Activated naive CD4-positive, alpha-beta T cell treated with anti-CD3 and anti-CD28 coated beads, Interleukin-2, amount 50 U/mL, for 72 hours (primary cell): ENCODE measurements at places on chromosomes 2 and 18.

DNA sequence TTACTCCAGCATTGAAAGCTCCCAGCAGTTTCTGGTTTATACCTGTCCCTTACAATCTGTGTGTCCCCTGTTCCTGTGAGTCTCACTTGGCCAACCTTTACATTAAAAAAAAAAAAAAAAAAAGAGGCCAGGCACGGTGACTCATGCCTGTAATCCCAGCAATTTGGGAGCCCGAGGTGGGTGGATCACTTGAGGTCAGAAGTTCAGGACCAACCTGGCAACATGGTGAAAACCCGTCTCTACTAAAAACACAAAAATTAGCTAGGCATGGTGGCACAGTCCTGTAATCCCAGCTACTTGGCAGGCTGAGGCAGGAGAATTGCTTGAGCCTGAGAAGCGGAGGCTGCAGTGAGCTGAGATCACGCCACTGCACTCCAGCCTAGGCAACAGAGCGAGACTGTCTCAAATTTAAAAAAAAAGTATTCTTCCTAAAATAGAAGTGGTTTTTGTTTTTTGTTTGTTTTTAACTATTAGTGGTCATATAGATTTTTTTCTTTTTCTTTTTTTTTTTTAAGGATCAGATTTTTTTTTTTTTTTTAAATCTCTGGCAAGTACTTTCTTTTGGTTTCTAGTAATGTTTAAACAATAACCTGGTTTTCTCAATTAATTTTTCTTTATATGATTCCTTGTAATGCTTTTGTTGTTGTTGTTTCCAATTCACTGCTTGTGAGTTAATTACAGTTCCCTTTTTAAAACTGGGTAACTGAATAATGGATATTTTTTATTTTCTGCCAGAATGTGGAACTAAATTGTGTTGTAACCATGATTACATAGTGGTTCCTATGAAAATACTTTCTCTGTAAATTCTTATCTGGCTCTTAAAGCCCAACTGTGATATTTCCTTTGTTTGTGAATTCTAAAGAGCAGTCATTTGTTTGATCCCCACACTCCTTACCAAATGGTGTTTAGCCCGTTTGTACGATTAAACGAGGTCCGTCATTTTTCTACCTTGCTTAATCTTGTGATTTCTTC, 116.8 kb downstream of the CTAGE1 start:
- no peak for DNase-seq

DNA sequence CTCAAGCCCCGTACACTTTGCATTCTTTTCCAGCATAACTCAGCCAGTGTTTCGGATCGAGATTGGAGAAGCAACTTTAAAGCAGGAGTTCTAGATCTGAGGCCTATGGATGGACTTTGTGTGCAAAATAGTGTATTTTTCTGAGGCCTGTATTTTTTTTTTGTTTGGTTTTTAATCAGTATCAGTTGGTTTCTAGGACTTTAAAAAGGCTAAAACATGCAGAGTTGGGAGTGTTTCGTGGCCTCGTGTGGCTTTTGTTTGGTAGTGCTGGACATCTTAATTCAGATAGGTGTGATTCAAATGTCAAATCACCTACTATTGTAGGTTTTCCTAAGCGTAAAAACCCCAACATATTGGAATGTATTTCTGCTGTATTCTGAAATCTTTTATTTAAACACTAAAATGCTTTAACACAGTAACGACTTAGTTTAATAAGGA, 282 bp upstream of the PUS10 start:
- DNase-seq: no peak

GRCh38 chr2:176076796-176077195, 7.0 kb downstream of the EVX2 start:
- DNase-seq: no peak

GRCh38 chr2:61229936-61230335, 67.9 kb downstream of the C2orf74 start:
- no peak for DNase-seq

GRCh38 chr2:46239175-46239846, 57.9 kb upstream of the EPAS1 start:
- DNase-seq: no peak

- DNase-seq: no peak
These were observed 32.1 kb upstream of the SIGLEC15 start for GRCh38 chr18:45793264-45793965.

- no peak for DNase-seq
These were observed 351.7 kb downstream of the RAD51AP2 start for GRCh38 chr2:17166506-17166905.

GRCh38 chr2:47227532-47228279, 72.6 kb upstream of the STPG4 start:
- no peak for DNase-seq

DNA sequence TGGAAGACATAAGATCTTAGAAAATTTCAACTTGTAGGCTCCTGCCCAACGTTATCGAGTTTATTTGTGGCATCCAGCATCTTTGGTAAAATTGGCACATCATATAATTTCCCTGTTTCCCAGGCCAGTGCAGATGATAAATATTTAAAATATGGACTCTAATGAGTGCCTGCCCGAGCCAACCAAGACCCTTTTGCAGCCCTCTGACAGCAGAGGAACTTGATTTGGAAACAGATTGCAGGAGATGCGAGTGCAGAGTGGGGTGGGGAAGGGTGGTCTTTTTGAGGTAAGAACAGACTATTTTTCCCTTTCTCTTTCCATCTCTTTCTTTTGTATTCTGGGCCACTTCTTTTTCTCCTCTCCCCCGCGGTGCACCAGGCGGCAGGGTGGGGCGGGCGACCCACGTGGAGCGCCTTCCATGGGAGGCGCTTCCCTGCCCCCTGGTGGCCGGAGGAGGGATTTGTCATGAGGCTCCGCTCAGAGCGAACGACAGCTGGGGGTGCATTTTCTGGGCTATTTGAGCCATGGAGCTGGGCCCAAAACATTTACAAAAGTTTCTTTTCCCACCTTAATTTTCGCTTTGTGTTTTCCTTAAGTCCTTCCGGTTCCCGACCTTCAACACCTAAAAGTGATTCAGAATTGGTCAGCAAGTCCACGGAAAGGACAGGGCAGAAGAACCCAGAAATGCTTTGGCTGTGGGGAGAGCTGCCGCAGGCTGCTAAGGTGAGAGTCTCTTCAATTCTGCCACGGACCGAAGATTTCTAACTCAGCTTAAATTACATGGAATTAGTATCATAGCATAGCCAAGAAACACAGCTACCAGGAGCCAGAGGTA, 32.7 kb downstream of the LPIN1 start:
- peak; percentile 68 for DNase-seq

DNA sequence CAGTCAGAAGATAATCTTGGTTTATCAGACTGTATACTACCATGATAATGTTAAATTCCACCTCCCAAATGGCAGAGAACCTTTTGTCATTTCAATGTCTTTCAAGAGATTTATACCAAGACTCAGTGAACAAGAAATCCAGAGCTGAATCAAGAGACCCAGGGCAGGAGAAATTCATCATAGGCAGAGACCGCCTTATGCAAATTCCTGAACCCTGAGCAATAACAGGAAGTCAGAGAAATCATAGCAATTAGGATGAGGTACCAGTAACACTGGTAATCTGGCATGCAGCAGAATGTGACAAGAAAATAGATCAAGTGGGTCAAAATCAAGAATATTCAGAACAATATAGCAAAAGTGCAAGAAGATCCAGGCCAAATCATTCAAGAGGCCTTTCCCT, 412.4 kb upstream of the LRATD1 start:
- DNase-seq: no peak

- DNase-seq: peak; percentile 83
These were observed 542 bp upstream of the PRKCE start for GRCh38 chr2:45650851-45651414.

- DNase-seq: no peak
These were observed 3.9 kb downstream of the KRTCAP3 start for GRCh38 chr2:27446057-27446456.

GRCh38 chr2:56271275-56271674, 87.5 kb downstream of the CCDC85A start:
- DNase-seq: no peak

GRCh38 chr2:69017835-69018234, 4.9 kb downstream of the ANTXR1 start:
- no peak for DNase-seq

DNA sequence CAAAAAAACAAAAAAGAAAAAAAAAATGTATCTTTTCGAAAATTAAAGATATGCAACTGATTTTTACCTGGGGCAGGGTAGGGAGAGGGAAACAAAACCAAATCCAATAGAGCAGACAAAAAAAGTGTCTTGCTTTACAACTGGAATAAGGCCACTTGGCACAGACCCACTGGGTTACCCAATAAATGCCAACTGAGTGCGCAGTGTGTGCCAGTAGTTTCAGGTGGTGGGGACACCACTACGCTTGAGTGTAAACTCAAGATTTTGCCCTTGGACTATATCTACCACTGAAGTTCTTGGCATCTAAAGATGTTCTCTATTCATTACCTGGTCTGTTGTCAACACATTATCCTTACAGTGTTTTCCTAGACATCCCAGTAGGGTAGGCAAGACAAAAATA, 16.3 kb downstream of the VPS4B start:
- DNase-seq: no peak

DNA sequence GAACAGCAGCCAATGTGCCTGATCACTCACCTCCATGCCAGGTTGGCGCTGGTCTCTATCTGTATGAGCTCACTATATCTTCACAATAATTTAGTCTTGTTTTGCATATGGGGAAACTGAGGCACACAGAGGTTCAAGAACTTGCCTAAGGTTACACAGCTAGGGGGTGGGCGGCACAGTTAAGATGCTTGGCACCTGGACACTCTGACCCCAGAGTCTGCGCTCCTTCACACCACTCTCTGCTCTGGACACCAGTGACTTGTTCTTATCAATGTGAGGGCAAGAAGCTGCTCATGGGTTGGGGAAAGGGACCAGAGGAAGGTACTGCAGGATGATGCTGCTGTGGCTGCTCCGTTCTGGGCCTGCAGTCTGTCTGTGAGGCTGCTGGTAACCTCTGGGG, 27.1 kb downstream of the FBLN7 start:
- DNase-seq: peak; percentile 40

GRCh38 chr2:56380861-56381260, 197.1 kb downstream of the CCDC85A start:
- no peak for DNase-seq

GRCh38 chr2:166671235-166671634, 177.2 kb upstream of the SCN7A start:
- DNase-seq: no peak

GRCh38 chr2:36556842-36557241, 41.1 kb downstream of the FEZ2 start:
- no peak for DNase-seq

DNA sequence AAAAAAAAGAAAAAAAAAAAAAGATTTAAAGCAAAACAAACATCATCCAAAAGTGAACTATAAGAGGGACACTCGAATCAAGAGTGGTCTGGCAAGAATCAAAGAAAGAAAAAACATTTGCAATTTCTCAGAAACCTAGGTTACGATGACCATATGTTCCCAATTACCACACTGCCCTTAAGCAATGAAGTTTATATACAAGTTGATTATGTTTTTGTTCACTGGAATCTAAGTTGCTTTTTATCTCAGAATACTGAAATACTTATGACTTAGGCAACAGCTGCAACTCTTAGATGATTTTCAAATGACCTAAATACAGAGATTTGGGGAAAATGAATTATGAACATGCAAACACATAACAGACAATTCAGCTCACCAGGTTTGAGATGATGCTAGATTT, 597.1 kb upstream of the CHAC2 start:
- no peak for DNase-seq

- peak; percentile 75 for DNase-seq
These were observed 41.0 kb upstream of the MGAT4A start for GRCh38 chr2:98771721-98772524.

- no peak for DNase-seq
These were observed 91.5 kb upstream of the TWSG1 start for GRCh38 chr18:9243029-9243428.
